T-helper 2 cell (primary cell): ENCODE measurements at places on chromosomes 6 and 20.

- DNase-seq: no peak
Measured at GRCh38 chr20:50745634-50746137, 14.3 kb downstream of the PARD6B start.

DNA sequence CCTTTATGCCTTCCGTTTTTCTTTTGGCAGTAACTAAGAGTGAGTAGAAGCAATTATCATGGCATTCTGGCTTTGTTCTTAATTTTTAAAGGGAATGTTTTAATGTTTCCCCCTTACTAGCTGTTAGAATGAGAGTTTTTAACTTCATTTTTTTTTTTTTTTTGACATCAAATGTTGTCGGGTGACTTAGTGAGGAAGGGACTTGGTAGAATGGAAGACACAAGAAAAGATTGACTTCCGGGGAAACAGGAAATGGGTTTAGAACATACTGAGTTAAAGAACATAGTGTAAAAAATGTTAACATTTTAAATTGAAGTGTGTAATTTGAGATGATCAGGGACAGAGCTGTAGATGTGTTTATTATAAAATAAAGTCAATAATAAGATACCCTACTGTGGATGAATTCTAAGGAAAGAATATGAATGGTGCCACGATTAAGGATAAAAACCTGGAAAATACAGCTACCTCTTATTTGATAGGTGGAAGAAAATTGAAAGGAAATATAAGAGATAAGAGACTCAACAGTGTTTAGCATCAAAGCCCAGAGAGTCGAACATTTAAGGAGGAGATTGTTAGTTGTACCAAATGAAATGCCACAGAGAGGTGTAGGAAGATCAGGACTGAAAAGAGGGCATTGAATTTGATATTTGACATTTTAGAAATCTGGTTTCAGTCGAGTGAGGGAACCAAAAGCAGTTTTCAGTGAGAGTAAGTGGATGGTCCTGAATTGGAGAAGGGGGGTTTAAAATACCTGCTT is 9.4 kb downstream of the HSF2 start:
- DNase-seq: no peak

DNA sequence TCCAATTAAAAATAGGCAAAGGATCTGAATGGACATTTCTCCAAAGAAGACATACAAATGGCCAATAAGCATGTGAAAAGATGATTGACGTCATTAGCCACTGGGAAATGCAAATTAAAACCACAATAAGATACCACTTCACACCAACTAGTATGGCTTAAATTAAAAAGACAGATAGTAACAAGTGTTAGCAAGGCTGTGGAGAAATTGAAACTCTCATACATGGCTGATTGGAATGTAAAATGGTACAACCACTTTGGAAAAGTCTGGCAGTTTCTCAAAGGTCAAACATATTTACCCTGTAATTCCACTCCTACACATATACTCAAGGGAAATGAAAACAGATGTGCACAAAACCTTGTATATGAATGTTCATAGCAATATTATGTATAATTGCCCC is 83.6 kb downstream of the CEP57L1 start:
- no peak for DNase-seq

DNA sequence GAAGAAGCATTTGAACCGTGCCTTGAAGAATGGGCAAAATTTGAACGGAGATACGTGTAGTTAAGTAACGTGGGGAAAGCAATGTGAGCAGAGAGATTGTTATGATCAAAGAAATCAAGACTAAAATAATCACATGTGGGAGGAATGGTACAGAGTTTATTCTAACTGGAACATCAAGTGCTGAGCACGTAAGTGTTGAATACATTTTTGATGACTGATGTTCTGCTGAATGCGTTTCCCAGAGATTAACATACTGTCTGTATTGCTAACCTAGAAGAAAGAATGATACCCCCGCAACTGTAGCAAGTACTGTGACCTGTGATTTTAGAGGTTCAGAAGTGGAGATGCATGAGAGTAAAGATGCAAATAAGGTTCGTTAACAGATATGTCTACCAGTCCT is 146.9 kb upstream of the EPHA7 start:
- no peak for DNase-seq

GRCh38 chr6:86526238-86526637 is 411.1 kb upstream of the HTR1E start:
- DNase-seq: no peak
